ENCODE measurements at places on chromosomes 16 and 17.
A peak's percentile ranks its signal among the peaks of the same experiment; 100 is the strongest.

DNA sequence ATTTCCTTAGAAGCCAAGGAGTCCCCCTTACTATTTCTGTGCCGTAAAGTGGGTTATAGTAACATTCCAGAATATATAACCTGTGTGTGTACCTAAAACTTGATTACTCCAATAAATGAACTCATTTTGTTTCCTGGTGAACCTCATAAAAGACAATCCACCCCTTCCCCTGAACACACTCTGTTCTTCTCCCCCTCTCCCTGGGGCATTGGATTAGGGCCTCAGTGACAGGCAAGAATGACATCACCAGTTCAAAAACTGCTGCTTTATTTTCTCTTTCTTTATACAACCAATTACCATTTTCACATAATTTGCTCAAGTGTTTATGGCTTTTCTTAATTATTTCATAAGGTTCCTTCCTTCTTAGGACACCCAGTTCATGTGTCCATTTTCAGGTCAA is 17.4 kb downstream of the AARSD1 start:
- no peak for DNase-seq

- DNase-seq = no peak
Observed at GRCh38 chr17:7034955-7035590, 742 bp upstream of the SLC16A13 start.

GRCh38 chr16:67169011-67169451 is 1.3 kb upstream of the NOL3 start:
- DNase-seq = no peak

GRCh38 chr17:53390575-53390974 is 432.2 kb upstream of the KIF2B start:
- no peak for DNase-seq

GRCh38 chr17:75128694-75129505 is 2.6 kb downstream of the NT5C start:
- no peak for DNase-seq

- DNase-seq = no peak
Observed at GRCh38 chr17:81192386-81193050, 26.5 kb upstream of the AATK start.

GRCh38 chr17:82073446-82073845 is 7.8 kb upstream of the DUS1L start:
- DNase-seq = no peak

- no peak for DNase-seq
Observed at GRCh38 chr16:12732600-12732999, 71.1 kb downstream of the CPPED1 start.

DNA sequence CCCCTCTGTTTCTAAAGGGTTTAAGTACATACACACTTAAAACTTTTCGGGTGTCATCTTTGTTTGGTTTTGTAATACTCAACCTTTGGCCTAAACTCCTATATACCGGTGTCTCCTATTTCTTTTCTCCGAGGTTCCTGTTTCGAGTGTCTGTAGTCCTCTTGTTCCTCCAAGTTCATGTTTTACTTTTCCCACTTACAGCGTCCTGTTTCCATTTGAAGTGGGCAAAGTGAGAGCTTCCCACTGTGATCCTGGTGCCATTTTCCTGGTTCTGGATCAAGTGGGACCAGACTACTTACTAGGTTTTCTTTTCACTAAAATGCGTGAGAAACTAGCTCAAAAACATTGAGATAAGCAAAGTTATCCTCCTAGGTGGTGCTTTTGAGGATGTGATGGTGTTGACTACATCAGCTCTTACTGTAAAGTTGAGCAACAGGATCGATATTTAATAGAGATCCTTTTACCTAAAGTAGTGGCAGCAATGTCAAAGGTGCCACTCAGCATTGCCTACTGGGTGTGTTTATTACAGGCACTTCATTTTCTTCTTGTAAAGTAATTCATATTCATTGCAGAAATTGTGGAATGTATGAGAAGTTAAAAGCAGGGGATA is 1.3 kb downstream of the PSMD3 start:
- no peak for DNase-seq

DNA sequence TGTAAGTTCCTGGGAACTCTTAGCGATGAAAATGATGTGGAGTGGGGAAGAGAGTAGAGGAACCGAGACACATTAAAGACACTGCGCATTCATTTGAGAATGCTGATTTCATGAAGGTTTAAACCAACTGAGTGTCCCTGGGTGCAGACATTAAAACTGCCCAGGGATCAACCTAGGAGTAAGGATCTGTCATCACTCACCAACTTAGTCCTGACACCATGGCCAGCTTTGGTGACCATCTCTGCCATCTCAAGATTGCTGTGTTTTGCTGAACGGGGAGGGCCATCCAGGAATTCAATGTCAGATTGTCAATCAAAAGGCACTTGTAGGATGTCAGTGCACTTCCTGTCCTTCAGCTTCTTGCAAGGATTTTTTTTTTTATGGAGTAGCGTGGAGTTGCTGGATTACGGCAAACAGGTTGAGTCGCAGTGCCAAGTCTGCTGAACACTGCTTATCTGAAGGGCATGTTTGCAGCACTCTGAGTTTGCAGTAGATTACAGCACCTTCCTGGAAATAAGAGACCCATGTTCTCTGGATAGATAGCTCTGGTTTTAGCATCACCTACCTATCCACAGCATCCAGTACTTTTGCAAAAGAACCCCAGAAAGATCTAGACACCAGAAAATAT is 258.1 kb upstream of the IRX3 start:
- DNase-seq = no peak

DNA sequence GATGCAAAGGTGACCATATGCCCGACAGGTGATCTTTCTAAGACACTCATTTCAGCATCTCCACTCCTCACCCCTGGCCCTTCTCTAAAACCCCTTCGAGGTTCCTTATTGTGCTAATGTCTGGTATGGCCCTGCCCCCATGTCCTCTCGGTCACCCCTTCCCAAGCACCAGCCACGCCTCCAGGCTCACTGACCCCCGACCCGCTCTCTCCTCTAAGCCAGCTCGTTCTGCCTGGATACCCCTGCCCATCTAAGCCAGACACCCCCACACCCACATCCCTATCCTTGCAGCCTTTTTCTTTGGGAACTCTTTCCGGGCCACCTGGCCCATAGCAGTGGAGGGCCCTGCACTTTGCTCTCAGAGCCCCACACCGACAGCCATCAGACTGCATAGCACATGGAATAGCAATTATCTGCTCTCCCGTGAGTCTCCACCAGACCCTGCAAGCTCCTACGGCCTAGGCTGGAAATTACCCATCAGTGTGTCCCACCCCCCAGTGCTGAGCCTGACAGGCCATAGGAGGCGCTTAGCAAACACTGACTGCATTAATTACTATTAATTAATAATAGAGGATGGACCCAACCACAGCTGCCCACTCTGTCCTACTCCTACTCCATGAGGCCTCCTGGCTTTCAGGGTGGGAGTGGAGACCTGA is 176.7 kb downstream of the TMEM132E start:
- DNase-seq = no peak

DNA sequence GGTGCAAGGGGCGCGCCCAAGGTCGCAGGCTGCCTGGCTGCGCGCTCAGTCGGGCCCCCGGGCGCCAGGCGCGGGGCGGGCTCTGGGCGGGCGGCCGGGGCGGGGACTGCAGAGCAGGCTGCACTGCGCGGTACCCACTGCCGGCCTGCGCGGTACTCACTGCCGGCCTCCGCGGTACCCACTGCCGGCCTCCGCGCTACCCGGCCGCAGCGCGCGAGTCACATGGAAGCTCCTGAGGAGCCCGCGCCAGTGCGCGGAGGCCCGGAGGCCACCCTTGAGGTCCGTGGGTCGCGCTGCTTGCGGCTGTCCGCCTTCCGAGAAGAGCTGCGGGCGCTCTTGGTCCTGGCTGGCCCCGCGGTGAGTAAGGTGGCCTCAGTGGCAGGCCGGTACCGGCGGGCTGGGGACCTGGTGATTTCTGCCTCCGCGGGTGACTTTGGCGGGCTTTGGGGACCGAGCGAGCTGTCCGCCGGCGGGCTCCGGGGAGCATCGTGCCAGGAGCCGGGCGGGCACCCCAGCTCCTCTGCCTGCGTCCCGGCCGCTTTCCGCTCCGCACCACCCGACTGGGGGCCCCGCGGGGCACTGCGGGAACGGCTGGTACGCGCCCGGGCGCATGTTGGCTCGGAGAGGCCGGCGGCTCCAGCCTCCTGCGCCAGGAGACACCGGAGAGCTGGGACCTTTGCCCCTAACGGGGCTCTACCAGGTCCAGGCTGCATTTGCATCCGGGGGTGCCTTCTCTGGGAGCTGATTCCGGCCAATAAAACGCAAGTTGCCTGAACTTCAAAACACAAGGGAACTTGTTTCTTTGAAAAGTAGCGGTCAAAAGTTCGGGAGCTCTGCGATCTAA is at the start of gene SLC47A1:
Gene SLC47A1 (plus strand): TSS at position 137 of the 844 bp plus-strand sequence. CDS start 86 bp downstream, at position 223.
- DNase-seq = no peak

DNA sequence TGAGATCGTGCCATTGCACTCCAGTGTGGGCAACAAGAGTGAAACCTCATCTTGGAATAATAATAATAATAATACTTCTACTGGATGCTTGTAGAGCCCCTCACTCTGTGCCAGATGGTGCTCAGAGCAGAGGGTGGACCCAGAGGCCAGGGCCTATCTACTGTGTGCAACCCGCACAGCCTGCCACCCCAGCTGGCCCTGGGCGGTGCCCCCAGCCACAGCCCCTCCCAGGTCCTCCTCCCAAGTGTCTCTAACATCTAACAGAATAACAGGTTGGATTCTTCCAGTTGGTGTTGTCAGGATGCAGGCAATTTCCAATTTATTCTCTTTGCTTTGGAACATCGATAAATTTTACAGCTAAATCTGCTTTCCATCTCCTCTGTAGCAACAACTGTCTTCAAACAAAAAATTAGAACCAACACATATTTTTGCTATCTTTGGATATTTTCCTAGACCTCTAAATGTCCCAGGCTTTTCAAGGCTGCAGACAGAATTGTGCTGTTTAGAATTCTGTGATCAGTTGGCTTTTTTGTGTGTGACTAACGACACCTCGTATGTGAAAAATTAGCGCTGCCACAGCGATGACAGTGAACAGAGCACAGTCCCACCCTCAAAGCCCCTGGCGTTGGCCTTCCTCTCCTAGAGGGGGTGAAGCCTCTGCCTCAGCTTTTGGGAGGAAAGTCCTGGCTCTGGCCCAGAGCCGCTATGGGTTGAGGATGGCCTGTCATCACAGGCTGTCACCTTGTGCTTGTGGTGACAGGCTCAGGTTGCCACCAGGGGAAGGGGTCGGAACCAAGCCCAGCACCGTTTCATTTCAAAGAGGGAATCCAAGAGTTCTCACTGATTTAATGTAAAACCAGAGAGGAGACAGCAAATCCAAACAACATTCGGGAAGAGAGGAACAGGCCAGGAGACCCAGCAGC is 7.6 kb upstream of the EVPL start:
- no peak for DNase-seq

- no peak for DNase-seq
Observed at GRCh38 chr16:72197545-72197944, 25.6 kb upstream of the PMFBP1 start.

- peak; percentile 62 for DNase-seq
Observed at GRCh38 chr17:69326377-69327059, 415 bp downstream of the ABCA5 start.

DNA sequence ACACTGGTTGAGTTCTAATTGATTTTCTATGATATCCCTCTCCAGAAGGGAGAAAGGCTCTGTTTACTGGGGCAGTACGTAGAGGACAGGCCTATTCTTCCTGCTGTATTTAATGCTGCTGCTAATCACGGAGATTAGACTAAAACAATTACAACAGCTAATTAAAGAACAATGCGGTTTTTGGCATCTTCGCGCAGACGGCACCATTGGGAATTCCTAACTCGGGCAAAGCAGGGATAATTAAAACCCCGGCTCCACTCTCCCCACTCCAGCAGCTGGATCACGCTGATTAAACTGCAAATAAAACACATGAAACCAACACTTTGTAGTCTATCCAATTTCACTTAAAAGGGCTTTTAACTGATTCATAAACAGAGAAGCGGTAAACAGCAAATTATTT is 147.6 kb downstream of the XYLT1 start:
- DNase-seq = no peak

GRCh38 chr17:44865231-44865660 is 17.6 kb downstream of the HIGD1B start:
- peak; percentile 75 for DNase-seq

All from NCI-H2081 (cell line).